ENCODE measurements at places on chromosomes 1 and 21.

DNA sequence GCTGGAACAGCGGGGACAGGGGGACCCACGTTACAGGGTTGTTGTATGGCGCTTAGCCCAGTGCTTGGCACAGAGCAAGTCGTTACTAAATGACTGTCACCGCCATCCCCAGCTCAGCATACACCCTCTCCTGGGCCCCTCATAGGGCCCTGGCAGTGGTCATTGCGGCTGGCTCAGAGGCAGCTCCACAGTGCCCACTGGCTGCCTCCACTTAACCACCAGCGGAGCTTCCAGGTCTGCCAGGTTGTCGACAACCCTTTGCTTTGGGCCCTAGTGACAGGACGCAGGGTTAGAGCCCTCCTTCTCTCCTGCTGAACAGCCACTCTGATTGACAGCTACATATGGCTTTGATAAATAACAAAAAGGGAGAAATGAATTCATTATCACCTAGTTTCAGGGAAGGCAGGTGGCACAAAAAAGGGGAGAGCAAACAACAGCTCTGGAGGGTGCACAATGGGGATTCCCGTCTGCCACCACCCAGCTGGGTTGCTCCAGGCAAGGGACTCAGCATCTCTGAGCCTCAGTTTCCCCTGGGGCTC, 4.8 kb downstream of the EFHD2 start:
- no peak for DNase-seq

DNA sequence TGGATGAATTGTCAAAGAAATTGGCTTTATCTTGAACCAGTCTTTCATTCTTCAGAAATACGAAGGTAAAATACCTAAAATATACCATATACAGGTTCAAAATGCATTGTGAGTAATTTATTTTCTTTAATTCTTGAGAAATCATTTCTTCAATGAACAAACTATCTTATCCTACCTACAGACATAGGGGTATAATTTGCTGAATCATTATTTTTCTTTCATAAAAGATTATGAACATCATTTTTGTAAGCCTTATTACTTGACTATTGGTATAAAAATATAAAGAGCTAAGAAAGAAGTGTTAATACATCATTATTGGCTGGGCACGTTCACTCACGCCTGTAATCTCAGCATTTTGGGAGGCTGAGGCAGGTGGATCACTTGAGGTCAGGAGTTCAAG, 167.7 kb downstream of the DNAH14 start:
- DNase-seq = no peak

DNA sequence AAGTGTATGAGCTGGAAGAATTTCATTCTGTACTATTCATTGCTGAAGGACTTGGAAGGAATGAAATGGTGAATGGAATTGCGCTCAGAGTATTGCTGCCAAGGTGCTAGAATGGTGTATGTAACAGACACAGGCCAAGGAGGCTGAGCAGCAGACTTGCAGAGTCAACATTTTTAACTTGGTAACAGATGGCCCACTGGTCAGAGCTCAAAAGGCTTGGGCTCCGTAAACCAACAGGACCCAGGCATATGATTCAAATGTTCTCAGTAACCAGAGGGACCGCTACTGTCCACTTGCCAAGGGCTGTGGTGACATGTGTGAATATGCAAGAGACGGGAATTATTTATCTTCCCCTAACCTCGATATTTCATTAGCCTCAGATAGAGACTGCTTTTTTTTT, 28.8 kb upstream of the PTGFRN start:
- no peak for DNase-seq

GRCh38 chr1:19340387-19340937, 28.3 kb downstream of the SLC66A1 start:
- DNase-seq = no peak

GRCh38 chr1:27318596-27318995, 3.4 kb upstream of the TMEM222 start:
- no peak for DNase-seq

- DNase-seq = no peak
Observed at GRCh38 chr1:37660664-37661063, 26.0 kb upstream of the RSPO1 start.

DNA sequence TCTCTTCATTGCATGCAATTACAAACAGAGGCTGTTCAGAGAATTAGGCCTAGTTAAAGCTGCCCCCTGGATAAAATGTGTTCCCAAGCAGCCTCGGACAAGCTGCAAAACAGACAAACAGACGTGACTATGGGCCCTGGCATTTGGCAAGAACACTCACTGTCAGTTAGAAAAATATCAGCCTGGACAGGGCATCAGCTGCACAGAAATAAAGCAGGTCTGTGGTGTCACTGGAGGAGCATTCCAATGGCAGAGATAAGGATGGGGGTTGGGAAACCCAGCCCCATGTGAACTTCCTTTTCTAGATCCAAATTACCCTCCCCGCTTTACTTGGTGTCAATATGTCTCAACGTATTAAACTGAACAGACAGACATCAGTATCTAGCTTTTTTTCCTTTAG, 177.1 kb downstream of the GPATCH2 start:
- no peak for DNase-seq

DNA sequence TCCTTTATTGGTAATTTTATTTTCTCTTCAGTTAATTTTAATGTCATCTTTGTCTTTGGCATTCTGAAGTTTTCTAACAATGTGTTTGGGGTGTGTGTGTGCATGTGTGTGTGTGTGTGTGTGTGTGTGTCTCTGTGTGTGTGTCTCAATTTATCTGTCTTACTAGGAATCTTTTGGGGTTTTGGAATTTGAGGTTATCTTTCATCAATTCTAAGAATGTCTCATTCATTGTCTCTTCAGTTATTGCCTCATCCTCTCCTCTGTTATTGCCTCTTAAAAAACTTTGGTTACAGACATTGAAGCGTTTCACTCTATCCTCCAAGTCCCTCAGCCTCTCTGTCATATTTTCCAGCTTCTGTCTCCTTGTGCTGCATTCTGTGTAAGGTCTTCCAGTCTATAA, 18.1 kb upstream of the SAMD13 start:
- no peak for DNase-seq

GRCh38 chr1:57312869-57313268, 111.0 kb downstream of the DAB1 start:
- no peak for DNase-seq

DNA sequence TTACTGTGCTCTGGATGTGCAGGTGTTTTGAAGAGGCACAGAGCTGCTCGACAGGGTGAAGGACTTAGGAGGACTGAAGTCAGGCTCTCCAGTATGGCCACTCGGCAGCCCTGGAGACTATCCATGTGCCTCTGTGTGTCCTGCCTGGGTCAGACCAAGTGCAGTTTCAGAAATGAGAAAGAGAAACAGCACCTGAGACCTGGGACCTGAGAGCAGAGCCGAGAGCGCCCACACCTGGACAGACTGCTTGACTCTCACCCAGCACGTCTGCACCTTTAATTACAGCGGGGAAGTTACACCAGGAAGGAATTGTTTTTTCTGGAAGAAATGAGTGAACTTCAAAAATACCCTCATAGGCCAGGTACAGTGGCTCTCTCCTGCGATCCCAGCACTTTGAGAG, 59.7 kb upstream of the COL6A1 start:
- no peak for DNase-seq

DNA sequence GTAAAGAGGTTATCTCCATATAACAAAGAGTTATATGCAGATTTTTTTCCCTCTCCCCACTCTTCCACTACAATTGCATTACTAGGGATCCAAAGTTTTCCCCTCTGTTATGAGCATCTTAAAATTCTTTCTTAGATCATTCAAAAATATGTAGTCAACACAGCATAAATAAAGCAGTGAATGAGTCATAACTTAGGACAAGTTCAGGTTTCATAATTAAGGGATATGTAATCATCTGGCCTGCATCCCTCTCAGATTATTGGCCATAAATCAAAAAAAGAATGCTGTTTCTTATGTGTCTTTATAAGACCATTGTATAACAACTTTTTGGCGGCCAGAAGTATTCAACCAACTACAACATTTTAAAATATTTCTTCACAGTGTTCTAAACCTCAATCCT, 1526.1 kb downstream of the KCNT2 start:
- DNase-seq = no peak

DNA sequence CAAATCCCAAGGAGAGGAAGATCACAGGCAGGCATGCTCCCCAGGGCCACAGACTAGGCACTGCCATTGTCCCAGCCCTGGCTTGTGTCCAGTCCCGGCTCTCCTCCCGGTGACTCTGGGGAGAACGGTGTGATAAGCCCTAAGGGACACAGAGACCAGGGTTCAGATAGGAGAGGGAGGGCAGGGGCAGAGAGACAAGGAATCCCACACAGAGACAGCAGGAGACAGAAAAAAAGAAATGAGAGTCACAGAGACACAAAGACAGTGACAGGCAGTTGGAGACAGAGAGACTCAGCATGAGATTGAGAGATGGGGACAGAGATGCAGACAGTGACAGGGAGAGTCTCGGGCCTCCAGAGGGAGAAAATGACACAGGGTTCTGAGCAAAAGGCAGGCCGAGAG, 361 bp downstream of the INSRR start:
- DNase-seq = no peak

DNA sequence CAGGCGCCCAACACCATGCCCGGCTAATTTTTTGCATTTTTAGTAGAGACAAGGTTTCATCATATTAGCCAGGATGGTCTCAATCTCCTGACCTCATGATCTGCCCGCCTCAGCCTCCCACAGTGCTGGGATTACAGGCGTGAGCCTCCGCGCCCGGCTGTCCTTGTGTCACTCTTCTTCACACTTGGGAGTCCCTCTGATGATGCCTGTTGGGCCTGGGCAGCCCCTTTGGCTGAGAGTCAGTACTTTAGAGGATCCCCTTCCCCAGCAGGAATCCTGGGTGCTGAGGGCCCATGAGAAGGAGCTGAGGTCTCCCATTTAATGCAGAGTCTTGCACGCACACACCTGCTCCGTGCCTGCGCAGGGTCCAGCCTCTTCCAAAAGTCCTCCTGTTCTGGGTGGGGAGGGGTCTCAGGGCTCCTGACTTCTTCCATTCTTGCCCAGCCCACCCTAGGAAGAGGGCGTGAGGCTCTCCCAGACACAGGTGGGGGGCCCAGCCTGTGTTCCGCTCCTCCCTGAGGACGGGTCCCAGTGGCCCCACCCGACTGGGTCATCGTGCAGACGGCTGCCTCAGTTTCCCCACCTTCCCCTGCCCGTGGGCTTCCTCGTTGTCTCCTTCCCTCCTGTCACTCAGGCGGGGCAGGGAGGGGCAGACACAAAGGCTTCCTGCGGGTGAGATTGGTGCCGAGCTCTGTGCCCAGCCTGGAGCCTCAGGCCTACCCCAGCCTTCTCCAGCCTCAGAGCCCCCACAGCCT, 3.9 kb downstream of the TTLL10 start:
- no peak for DNase-seq

GRCh38 chr1:241711326-241711725, 59.2 kb downstream of the WDR64 start:
- no peak for DNase-seq

- DNase-seq = no peak
Observed at GRCh38 chr1:101153692-101154091, 83.1 kb upstream of the S1PR1 start.

- no peak for DNase-seq
Observed at GRCh38 chr1:206427291-206427690, 43.0 kb upstream of the IKBKE start.

DNA sequence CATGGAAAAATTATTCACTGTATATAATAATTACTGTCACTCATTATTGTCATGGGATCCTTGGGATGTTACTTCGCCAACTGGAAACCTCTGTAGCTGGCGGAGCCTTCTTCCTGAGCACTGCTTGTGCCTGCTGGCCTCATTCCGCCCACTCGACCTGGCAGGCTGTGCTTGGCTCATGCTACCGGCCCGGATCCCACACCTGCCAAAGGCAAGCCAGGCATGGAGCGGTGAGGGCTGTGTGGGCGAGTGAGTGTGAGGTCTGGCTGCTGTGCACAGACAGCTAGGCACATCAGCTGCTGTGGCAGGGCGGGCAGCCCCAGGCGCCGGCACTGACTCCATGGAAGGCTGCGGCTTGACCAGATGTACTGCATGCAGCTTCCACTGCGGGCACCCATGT, 78.4 kb downstream of the DISP1 start:
- DNase-seq = no peak

- no peak for DNase-seq
Observed at GRCh38 chr1:31753707-31754349, 10.3 kb downstream of the ADGRB2 start.

- DNase-seq = no peak
Observed at GRCh38 chr1:246791303-246791918, 67.2 kb downstream of the SCCPDH start.

All from activated CD4-positive, alpha-beta T cell treated with anti-CD3 and anti-CD28 coated beads, Interleukin-2, amount 50 U/mL, for 48 hours (primary cell).